Natural killer cell treated with Interleukin-12 subunit alpha and Interleukin-12 subunit beta and Interleukin-15 and Interleukin-18, amount 100 ng/mL, for 72 hours (primary cell): ENCODE measurements at places on chromosomes 16 and 17.

- no peak for DNase-seq
These were observed 792 bp downstream of the TMEM231 start for GRCh38 chr16:75555213-75555706.

GRCh38 chr16:28029387-28030002 is 34.0 kb downstream of the GSG1L start:
- no peak for DNase-seq

GRCh38 chr16:46658925-46659324 is 30.1 kb downstream of the VPS35 start:
- no peak for DNase-seq

- DNase-seq = no peak
These were observed 3.3 kb upstream of the FDXR start for GRCh38 chr17:74875977-74876593.
